ENCODE measurements at places on chromosomes 16 and 17.

DNA sequence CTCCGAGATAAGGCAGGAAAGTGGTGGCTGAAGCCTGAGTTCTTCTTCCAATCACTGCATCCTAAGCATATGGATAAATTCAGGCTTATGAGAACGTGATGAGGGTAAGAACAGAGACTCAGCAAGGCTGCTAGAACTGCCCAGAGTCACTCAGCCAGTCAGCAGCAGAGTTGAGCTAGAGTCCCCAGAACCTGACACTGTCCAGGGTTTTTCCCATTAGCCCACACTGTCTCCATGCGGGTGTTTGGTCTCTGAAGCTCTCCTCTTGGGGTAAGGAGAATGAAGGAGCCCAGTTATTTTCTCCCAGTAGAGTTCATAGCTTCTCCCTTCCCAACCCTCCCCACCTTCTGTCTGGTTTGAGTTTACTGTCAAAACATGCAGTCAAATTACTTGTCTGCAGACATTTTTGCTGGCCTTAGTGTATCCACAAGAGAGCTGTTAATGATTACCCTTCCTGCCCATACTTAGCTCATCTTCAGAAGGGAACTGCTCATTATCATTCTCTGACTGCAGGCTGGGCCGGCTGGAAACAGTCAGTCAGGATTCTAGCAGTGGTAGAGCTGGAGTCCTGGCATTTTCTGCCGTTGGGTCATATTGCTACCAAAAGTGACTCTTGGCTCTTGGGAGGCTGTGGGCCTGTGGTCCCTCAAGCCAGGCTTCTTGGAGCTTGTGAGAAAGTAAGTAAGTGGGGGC lies 460.0 kb downstream of the HS3ST3B1 start:
- no peak for DNase-seq

GRCh38 chr17:78497115-78497540 lies 80.1 kb downstream of the DNAH17 start:
- DNase-seq: peak; percentile 30

DNA sequence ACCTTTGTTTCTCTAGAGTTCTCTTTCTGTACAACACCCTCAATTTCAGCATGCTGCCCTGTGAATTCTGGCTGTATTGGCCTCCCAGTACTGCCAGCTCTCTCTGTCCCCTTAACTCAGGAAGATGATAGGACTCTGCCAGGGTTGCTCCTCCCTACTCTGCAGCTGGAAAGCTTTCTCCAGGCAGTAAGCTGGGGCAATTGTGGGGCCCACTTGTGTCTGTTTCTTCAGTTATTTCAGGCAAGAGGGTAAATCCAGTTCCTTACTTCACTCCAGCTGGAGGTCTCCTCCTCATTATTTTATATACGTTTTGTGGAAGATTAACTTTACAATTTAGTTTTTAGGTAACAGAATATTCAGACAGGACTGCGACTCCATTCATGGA lies 9.9 kb downstream of the C17orf100 start:
- no peak for DNase-seq

GRCh38 chr17:27977751-27978688 lies 64.5 kb upstream of the NLK start:
- DNase-seq: no peak

- DNase-seq: peak; percentile 12
Observed at GRCh38 chr17:64385187-64386083, 5.2 kb downstream of the PECAM1 start.

DNA sequence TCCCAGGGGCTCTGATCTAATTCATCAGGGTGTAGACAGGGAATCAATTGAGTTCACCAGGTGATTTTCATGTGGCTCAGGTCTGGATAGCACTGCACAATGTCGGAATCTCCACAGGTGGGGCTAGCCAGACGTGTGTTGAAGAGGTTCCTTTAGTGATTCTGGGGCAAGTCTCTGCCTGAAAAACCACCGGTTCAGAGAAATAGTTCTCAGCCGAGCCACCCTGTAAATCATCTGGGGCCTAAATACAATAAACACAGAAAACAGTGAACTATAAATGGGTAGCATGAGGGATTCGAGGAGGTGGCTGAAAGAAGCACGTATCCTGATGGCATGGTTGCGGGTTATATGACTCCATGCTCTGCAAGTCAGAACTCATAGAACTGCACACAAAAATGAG lies 21.3 kb downstream of the ASPA start:
- no peak for DNase-seq

DNA sequence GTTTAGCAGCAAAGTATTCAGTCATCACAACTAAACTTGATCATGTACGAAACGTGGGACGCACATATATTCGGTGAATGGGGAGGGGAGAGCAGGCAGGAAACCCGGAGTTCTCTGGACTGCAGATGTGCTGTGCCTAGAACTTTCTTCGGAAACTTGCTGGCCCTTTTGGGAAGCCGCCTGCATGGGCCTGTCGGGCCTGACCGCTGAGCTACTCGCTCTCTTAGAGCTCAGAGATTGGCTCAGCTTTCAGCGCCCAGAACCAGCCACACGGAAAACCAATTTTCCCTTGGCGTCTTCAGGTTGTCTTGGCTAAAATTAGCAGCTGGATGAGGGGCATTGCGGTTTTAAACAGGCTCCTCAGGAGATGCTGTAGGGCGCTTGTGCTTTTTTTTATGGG lies 38.1 kb downstream of the ZDHHC7 start:
- no peak for DNase-seq

- DNase-seq: no peak
Observed at GRCh38 chr17:17149520-17150447, 56.3 kb downstream of the PLD6 start.

DNA sequence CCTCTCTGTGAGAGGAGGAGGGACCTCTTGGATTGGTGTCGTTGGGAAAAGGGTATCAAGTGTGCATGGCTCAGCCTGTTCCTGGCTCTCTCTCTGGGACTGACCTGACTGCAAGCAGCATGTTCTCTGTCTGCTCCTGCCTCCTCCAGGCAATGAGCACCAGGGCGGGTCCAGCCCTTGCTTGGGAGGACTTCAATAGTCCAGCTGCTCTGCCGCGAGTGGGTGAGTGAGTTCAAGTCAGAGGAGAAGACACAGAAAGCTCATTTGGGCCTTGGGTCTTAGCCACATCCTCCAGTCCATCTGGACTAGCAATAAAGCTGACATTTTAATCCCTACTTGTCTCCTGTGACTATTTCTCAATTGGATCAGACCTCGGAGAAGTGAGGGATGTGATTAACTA lies 25.2 kb upstream of the TNS4 start:
- DNase-seq: no peak

- DNase-seq: no peak
Observed at GRCh38 chr17:80898716-80899115, 92.9 kb upstream of the CHMP6 start.

DNA sequence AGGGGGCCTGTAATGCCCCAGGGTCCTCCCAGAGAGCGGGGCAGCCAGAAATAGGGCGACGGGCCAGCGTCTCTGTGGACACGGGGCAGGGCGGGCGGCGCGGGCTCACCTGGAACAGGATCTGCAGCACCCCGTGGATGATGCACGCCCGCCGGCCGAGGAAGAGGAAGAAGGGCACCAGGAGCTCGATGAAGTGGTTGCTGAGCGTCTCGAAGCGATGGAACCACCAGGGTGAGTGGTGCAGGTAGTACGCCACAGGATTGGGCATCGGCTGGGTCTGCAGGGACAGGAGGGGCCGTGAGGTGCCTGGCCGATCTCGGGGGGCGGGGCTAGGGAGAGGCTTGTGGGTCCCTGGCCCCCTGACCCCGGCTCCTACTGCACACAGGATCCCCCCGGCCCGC lies 78.9 kb upstream of the GNG13 start:
- DNase-seq: no peak

- no peak for DNase-seq
Observed at GRCh38 chr16:72785886-72786285, 262.0 kb downstream of the ZFHX3 start.

GRCh38 chr16:88769617-88770460 lies 15.2 kb downstream of the PIEZO1 start:
- no peak for DNase-seq

All from activated T-helper 1 cell treated with anti-CD3 and anti-CD28 coated beads, Interleukin-12 subunit alpha, Interleukin-12 subunit beta, Interleukin-2, Interleukin-4 antibody, amounts not matched to agents 30 ng/mL and 10 ng/mL and 1 ng/mL, durations not matched to agents 14 hours and 24 hours and 36 hours (primary cell).